ENCODE measurements at places on chromosomes 5 and 9.

- DNase-seq, result no peak
Measured at GRCh38 chr5:56164376-56164775, 68.8 kb downstream of the ANKRD55 start.

DNA sequence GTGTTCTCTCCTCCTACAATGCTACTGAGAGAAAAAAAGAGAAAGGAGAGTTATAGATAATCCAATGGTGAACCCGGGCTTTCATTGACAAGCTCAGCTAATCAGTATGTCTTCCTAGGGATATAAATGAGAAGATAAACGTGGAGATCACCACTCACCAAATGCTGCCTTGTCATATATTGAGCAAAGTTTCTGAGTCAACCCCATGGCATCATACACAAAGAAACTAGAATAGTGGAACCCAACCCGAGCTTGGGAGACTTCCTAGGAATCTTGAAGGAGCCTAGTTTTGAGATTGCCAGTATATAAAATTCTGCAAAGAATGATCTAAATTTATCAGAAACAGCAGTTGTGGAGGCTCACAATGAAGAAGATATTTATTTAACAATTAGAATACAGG lies 47.8 kb downstream of the PTPN3 start:
- no peak for DNase-seq

DNA sequence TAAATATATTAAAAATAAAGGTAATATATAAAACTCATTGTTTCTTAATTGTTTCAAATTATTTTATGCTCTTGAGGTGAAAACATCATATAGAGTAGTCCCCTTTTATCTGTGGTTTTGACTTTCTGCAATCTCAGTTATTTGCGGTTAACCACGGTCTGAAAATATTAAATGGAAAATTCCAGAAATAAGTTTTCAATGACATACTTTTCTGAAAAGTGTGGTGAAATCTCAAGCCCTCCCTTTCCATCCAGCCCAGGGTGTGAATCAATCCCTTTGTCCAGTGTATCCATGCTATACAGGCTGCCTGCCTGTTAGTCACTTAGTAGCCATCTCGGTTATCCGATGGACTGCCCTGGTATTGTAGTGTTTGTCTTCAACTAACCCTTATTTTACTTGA lies 546.7 kb upstream of the DMAC1 start:
- no peak for DNase-seq

- DNase-seq, result no peak
Measured at GRCh38 chr9:114112778-114113584, 13.9 kb upstream of the KIF12 start.

- no peak for DNase-seq
Measured at GRCh38 chr5:3393920-3394597, 201.6 kb upstream of the IRX1 start.

DNA sequence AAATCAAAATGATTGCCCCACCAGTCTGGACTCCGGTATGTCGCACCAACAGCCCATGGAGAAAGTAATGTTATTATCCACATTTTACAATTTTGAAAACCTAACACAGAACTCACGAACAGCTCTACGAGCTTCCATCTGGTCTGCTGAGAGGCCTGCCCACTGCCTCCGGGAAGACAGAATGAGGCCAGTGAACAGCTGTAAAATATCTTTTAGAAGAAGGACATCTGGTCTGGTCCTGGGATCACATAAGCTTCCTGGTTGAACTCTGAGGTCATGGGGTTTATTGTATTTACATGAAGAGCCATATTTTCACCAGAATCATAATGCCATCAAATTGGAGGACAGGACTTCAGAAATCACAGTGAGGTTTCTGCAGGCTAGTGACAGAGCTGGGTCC lies 89.0 kb downstream of the FRMD3 start:
- no peak for DNase-seq

DNA sequence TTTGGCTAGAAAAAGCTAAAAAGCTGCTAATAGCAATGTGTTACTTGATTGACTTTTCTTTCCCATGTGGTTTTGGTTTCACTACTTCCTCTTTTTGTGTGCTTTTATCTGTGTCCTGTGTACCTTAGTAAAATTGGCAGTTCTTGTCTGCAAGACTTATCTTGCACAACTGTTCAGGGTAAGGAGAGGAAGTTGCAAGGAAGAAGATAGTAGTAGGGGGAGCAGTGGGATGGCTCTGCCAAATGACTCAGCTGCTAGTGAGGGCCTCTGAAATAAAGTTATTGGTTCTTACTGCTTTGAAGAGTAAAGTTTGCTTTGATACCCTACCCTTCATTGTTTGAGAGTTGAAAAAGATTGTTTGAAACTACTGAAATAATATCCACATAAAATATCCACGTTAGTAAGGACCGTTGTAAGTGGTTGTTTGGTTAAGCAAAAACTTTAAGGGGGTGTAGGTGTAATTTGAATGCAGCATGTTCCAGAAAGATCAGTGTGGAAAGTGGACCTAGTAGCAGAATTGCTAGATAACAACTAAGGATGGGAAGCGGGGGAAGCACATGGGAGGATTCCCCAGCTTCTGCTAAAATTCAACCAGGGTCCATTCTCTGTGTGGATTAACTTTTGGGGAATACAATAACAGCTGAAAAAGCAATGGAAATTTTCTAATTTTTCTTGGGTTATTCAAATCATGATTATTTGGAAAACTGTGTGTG lies 123.5 kb downstream of the SCAMP1 start:
- no peak for DNase-seq

- DNase-seq, result no peak
Measured at GRCh38 chr5:171597946-171598640, 178.6 kb downstream of the FGF18 start.

DNA sequence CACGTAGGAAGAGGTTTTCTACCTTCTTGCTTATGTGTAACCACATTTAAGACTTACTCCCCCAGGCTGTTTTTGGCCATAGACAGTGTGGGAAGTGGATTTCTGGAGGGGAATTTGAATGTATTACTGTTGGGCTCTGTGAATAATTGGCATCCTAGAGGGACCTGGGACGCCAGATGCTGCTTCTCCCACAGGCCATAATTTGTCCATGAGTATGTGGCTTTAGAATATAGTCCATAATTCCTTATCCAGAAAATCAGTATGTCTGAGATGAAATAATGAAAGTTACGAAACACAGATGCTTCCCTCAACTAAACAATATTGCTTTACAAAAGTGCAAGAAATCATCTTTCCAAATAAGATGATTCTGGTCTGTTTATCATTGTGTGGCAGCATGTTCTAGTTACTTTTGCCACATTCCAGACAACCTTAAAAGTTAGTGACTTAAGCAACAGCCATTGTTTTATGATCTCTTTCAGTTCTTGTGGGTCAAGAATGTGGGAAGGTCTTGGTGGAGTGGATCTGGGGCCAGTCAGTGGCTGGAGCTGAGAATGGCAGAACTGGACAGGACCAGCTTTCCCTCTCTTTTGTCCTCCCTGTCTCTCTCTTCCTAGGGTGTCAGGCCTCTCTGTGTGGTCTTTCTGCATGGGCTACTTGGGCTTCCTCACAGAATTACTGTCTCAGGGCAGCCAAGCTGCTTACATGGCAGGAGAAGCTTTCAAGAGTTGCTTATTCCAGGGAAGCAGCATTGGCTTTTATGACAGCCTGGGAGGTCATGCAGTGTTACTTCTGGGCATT lies 79.4 kb downstream of the FBXL7 start:
- no peak for DNase-seq

DNA sequence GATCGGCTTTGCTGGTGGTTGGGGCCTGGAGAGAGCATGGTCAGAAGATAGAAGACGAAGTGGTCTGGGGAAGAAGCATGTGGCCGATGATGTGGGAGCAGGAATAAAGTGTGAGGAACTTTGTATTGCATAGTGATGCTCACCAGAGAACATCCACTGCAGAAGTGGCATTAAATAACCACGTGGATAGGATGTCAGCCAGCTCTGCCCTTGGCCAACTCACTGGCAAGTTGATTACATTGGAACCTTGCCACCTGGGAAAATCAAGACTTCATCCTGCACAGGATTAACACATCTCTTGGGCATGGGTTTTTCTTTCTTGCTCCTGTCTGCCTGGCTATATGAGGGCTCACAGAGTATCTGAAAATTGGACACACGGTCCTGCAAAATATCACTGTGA lies 217.4 kb downstream of the DMRT2 start:
- DNase-seq, result no peak

DNA sequence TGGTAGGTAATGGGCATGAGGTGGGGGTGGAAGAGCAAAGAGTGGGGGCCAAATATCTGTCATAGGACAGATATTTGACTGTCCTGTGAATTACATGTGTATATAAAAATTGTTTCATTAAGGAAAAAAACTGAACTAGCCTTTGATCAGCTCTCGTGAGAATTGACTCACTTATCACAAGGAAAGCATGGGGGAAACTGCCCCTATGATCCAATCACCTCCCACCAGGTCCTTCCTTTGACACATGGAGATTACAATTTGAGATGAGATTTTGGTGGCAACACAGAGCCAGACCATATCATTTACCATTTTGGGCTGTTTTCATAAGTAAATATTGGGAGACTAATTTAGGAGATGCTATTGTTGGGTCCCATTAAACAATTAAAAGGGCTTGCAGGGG lies 63.2 kb upstream of the FYB1 start:
- DNase-seq, result no peak

- no peak for DNase-seq
Measured at GRCh38 chr9:113350107-113350661, 843 bp downstream of the BSPRY start.

DNA sequence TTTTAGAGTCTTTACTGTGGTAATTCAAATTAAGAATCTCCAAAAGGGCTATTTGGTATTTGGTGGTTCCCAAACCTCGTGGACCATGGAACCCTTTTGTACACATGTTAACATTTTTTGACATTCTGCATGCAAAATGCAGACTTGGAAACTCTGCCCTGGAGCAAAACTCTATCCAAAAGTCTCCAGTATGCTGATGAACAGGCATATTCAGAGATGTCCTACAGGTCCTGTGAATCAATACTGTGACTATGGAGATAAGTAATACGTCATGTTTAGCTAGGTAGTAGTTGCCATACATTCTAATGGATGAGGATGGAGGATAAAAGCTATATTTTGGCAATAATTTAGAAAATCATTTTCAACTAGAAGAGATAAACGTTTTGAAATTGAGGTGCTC lies 218.1 kb downstream of the SMARCA2 start:
- DNase-seq, result no peak

DNA sequence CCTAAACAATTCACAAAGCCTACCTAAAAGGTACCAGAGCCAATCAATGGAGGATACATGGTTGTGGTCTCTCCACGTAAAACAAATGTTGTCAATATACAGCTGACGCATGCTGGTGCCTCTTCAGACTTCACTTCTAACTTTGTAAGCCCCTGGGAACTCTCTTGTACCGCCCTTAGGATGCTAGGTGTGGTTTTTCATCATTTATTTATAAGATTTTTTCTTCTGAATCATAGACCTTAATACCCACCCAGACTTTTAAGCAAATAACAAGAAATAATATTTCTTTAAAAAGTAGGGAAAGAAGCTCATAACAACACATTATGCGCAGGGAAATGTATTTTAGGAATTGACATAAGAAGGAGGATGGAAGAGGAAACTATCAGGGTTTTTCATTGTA lies 33.0 kb downstream of the SSBP2 start:
- DNase-seq, result no peak

GRCh38 chr9:134485653-134486052 lies 155.9 kb upstream of the COL5A1 start:
- DNase-seq, result no peak

DNA sequence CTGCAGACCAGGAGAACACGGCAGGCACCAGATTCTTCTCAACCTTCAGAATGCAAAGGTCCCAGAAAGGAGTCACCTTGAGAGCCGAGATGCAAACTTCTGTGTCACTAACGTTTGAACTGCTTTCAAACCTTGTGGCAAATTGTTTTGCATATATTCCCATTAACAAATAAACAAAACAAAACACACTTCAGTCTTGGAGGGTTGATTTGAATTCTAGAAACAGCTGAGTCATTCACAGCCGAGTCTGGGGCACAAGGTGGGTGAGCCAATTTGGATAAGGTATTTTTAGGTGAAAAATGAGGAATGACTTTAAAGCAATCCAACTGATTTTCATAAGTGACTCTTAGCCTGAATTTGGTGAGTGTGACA lies 38.8 kb upstream of the ANKRD33B start:
- no peak for DNase-seq

DNA sequence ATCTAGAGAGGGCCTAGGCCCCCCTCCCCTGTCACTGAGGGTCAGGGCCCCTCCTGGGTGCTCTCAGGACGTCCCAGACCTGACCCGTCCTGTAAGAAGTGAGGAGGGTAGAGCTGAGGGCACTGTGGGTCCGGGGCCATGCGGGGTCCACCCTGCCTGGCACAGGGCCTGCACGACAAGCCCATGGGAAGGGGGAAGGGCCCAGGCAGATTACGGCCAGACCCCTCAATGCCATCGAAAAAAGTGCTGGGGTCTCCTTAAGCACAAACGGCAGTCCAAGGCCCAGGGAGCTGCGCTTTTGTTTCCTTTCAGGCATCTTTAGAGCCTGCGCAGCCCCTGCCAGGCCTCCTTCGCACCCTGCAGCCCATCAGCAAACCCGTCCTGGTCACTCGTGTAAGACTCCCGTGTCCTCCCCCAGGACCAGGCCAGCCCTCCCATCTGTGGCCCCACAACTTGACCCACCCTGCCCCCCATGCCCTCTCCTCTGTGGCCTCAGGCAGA lies 4.4 kb upstream of the EXOC3 start:
- DNase-seq, result no peak

DNA sequence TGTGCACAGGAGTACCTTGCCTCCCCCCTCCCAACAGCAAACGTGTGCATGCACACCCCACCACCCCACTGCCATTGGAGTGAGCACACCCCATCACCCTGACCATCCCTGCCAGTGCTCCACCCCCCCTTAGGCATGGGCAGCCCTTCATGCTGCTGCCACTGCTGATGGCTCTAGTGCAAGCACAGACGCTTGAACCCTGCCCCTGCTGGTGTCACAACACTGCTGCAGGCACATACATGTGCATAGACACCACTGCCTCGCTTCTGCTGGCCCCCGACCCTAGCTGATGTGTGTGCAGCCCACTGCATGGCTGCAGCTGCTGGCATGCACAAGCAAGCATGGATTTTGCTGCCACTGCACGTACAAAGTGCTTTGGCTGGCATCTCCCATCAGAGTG lies 16.0 kb upstream of the RGS7BP start:
- no peak for DNase-seq

DNA sequence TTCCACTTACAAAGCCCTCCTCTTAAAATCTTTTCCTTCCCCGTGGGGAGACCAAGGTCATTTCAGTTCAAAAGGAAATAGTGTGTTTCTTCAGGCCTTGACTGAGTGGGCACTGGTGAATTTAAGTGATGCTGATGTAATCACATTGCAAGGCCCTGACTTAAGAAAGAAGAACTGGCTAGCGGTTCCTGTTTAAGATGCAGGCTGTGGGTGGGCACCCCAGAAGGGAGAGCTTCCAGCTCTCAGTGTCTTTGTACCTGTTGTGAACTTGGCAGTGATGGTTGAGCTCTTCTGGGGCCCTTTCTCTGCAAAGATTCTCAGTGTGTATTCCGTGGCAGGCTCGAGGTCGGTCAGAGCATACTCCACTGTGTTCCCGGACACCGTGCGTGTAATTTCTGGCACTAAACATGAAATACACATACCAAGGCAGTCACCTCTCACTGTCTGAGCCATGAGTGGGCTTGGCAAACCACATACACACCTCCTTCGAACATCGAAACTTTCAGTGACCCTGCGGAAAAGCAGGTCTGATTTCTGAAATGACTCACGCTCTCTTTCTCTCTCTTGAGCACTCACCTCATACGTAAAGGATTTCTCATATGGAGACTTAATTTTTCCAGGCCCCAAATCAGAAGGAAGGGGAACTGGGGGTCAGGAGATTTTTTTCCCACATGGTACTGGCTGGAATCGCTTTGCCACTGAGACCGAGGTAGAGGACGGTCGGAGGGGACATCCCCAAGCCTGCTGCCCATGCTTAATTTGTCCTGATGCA lies 81.9 kb downstream of the TNC start:
- DNase-seq, result no peak
